ENCODE measurements at places on chromosomes 16 and 17.

GRCh38 chr17:73435412-73435811 lies 123.6 kb upstream of the CDC42EP4 start:
- DNase-seq = no peak

DNA sequence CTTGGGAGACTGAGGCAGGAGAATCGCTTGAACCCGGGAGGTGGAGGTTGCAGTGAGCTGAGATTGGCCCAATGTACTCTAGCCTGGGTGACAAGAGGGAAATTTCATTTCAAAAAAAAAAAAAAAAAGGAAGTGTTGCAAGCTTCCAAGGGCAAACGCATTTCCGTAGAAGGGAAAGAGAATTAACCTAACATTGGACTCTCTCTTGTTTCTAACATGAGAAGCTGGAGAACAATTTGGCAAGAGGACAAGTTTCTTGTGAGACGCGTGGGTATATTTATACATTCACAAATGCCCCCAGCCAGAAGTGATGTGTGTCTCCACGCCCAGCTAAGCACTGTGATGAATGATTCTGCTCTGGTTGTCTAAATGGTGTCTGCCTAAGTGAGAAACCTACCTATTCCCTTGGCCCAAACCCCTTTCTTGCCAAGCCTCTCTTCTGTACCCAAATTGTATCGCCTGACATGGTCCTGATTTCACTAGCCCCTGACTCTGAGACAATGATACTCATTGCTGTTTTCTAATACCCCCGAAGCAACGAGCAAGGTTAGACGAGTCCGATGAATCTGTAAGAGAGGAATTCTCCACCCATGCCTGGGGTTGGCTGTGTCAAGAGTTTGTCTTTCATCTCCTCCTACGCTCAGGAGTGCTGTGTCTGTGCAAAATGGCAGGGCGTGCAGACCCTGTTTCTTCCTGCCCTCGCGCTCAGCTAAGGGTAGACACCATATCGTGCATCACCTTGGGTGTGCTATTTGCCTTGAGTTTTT lies 14.2 kb upstream of the ST6GALNAC2 start:
- peak; percentile 73 for DNase-seq

GRCh38 chr17:49915260-49915659 lies 53.7 kb upstream of the DLX4 start:
- DNase-seq = no peak

GRCh38 chr16:31130899-31131298 lies 4.6 kb downstream of the PRSS8 start:
- DNase-seq = no peak

DNA sequence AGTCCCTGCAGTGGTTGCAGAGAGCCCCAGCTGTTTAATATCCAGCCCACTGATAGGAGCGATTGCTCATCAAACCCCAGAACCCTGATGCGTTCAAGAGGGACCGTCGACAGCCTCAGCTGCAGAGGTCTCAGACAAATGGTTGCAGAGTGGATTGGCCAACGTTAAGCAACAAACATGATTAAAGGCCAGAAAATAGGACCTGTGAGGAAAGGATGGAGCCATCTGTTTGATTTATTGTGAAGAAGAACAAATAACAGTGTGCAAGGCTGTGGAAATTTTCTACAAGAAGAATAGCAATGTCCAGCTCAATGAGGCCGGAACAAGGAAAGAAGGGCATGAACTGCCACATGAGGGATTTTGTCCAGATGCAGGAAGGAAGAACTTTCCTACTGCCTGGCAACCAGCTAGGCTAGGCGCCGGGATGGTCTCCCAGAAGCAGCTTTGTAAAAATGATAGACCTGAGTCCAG lies 138.4 kb upstream of the DNAH9 start:
- DNase-seq = no peak

DNA sequence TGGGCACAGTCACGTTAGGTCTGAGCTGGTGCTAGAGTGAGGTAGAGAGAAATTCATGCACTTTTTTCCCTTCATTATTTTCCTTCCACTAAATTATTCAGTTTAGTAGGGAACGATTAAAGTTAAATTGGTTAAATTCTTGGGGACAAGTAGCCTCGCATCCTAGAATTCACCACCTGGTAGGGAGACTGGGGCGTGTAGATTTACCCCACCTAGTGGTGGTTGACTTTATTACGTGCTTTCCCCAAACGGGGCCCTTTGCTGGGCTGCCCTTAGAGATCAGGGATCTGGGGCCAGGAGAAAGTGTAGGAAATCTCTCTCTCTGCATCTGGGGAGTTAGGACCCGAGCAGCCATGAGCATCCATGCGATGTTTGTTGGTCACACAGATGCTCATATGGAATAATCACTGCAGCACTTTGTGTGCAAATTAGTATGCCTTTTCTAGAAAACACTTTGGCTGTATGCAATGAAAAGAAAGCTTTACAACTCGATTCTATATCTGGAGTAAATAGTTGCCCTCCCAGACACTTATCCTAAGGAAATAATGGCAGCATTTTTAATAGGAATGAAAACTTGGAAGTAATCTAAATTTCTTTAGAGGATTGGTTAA lies 107.0 kb downstream of the PLCG2 start:
- peak; percentile 63 for DNase-seq

- DNase-seq = peak; percentile 35
These were observed 52.6 kb downstream of the PIMREG start for GRCh38 chr17:6496640-6497441.

All from NB4 (cell line).